ENCODE measurements at places on chromosomes 5 and 9. TPM values are rescaled to one million over a fixed set of nuclear protein-coding genes. Genes with fewer than 3 reads are reported as not detected.

The LCN12 gene
- total RNA-seq: 0.40 TPM

The ARID3C gene
- total RNA-seq: not detected

The RETREG1 gene
- total RNA-seq: 175 TPM

The LARP1 gene
- total RNA-seq: 96.5 TPM

DNA sequence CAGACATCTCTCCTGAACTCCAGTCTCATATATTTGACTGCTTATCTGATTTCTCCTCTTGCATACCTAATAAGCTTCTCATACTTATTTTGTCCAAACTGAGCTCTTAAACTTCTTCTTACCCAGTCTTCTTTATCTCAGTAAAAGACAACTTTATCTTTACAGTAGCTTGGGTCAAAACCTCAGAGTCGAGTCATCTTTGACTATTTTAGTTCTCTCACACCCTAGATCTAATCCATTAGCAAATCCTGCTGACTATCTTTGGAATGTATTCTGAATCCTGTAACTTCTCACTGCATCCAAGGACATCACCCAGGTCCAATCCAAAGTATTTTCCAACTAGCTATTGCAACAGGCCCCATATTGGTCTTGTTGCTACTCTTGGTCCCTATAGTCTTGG lies 11.8 kb upstream of the JAK2 start:
- no peak for DNase-seq

GRCh38 chr5:68141494-68141893 lies 74.1 kb upstream of the PIK3R1 start:
- peak; percentile 61 for DNase-seq

The CAMLG gene
- total RNA-seq: 34.9 TPM

GRCh38 chr5:56480705-56481427 lies 247.7 kb upstream of the ANKRD55 start:
- peak; percentile 51 for DNase-seq

The IFNA21 gene
- total RNA-seq: not detected

DNA sequence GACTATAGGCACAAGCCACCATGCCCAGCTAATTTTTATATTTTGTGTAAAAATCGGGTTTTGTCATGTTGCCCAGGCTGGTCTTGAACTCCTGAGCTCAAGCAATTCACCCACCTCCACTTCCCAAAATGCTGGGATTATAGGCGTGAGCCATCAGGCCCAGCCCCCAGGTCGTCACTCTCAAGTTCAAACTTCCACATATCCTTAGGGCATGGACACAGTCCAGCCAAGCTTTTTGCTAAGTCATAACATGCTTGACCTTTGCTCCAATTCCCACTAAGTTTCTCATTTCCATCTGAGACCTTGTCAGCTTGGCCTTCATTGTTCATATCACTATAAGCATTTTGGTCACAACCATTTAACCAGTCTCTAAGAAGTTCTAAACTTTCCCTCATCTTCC lies 43.9 kb upstream of the ARAP3 start:
- peak; percentile 74 for DNase-seq
